ENCODE measurements at places on chromosomes 12 and 14.

DNA sequence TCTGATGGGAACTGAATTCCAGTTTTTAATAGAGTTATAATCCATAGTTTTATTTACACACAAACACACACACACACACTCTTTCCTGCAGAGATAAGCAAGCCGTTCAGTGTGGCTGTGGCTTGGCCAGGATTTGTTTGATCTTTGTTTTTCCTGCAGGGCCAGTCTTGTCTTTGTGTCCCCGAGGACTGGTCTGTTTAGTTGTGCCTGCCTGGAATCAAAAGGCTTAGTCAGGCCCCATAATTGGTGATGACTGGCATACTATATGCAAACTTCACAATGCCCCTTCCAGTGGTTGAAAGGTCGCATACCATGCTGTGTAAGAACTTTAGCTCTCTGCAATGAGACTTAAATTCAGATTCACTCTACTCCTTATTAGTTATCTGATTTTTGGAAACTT lies 26.0 kb downstream of the WBP11 start:
- no peak for DNase-seq

DNA sequence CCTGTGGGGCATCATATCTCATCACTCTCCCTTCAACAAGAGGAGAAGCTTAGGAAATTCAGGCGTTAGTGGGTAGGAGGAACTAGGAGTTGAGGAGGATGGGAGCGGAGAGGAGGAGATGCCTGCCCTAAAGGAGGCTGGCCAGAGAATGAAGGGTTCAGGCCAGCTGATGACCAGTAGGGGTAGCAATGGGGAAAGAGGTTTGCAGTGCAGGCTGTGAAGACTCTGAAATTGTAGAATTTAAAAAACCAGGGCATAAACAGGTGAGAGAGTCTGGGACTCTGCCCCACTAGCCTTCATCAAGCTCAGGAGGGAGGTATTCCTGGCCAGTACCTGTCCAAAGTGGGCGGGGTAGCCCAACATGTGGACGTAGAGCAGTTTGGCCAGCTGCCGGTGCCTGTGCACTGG lies 809 bp downstream of the AP1G2 start:
- DNase-seq, result no peak

DNA sequence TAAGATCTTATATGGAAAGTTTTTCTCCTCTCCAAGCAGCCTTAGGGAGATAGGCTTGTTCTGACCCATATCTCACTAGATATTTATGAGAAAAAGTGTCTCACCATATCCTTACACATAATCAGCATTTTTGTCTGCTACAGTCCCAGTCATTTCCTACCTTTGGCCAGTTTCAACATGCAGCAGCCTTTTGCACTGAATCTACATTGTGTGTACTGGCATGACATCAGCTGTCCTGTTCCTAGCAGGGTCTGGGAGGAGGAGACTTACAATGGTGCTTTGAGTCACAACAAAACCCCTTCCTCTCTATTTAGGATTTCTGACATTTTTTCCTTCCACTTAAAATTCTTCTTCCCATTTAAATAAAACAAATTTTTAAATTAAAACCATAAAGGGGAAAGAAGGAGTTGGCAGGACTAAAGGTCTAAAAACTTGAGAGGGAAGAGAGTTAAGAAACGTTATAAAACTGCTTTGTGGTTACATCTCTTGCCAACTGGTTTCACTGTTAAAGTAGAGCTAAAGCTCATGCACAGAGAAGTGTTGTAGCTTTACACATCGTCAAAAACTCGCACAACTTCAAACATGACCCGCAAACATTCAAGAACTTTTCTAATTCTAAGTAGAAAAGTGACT lies 53.3 kb upstream of the CERS5 start:
- DNase-seq, result peak; percentile 93

- no peak for DNase-seq
Observed at GRCh38 chr12:43482311-43483085, 69.5 kb downstream of the ADAMTS20 start.

DNA sequence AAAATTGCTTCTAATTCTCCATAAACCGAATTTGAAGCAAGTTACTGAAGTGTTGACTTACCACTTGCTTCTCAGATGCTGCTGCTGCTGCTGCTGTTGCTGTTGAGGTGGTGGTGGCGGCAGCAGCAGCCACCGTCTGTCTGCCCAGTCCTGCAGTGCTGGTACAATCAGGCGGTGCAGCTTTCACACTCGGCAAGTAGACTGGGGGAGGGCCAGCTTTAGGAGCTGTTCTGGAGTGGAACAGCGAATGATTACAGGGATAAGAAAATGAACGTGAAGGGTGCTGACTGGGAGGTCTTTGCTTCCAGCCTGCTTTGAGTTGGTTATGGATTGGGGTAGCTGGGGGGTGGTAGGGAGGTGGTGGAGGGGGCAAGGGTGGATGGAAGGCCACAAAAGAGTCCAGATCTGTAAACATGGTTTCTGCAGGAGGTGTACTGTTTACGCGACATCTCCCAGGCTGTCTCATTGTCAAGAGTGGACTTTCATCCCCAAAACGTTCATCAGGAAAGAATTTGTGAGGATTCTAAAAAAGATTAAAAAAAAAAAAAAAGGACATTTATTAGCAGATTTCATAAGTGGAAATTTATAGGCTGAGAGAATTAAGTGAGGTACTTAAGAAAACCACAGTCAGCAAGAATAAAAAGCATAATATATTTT lies 38.8 kb downstream of the UBR7 start:
- no peak for DNase-seq

DNA sequence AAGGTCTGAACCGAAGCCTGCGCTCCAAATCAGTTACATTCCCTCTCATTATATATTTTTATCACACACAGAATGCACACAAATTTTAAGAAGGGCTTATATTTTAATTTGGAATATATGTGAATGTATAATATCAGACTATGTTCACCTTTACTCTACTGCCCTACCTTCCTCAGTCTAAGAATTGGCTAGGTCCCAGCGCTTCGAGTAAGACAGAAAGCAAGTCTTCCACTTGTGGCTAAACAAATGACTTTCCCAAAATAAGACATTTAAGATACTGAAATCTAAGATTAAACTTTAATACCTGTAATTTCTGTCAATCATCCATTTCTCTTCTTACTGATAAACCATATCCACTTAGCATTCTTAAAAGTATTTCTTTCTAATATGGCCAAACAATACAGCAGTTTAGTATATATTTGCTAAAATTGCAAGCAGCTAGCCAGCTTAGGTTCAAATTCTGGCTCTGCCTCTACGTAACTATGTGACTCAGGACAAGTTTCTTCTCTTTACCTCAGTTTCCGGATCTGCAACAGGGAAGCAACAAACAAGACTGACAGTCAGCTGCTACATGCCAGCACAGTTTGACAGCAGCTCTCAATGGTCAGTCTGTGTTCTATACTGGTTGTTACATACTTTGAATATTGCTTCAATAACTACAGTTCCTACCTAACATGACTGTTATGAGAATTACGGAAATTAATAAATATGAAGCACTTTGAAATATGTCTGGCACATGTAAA lies 2.0 kb downstream of the INTS13 start:
- peak; percentile 71 for DNase-seq

DNA sequence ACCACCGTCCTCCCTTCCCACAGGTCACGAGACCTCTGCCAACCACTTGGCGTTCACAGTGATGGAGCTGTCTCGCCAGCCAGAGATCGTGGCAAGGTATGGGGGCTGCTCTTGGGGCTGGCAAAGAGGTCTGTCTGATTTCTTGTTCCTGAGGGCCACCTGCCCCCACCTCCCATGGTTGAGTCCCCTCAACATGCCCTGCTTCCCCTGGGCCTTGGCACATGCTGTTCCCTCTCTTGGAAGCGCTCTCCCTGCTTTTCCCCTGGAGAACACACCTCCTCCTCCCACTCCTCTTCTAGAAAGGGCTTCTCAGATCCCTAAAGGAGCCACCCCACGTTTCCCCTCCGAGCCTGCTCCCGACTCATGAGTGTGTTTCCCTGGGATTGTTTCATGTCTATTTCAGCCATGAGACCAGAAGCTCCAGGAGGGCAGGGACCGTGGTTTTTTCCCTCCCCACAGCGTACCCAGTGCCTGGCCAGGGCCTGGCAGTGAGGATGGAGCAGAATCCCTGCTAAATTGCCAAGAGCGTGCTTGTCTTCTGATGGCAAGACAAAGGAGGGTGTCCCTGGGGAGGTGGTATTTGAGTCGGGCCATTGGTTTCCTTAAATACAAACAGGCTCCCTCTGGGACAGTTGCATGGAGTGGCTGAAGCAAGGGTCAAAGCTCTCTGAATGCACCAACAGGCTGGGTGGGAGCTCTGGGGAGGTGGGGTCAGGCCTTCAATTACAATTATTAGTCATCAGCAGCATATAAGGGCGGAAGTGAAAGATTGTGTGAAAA lies 34.1 kb downstream of the CYP46A1 start:
- no peak for DNase-seq

DNA sequence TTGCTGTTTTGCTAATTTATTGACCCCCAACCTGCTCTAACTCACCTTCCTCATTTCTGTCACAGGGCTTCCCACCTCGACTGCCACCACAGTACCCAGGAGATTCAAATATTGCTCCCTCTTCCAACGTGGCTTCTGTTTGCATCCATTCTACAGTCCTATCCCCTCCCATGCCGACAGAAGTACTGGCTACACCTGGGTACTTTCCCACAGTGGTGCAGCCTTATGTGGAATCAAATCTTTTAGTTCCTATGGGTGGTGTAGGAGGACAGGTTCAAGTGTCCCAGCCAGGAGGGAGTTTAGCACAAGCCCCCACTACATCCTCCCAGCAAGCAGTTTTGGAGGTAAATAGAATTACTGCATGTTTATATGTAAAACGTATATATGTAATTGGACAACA lies 68.8 kb downstream of the RAD52 start:
- no peak for DNase-seq

GRCh38 chr12:30515351-30515750 lies 180.3 kb downstream of the IPO8 start:
- no peak for DNase-seq

DNA sequence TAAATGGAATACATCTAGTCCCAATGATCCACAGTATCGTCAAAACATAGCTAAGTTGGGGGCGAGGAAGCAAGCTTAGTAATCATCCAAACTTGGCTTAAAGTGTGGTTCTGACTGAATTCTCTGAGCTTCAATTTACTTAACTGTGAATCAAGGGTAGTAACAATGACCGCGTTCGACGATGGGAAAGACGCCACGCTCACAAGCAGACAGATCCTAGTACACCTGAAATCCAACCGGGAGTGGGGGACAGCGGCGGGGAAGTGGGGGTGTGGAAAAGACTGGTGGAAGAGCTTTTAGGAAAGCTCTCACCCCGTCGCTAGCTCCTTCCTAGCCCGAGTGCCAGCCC lies 433 bp downstream of the COX16 start:
- DNase-seq, result no peak

DNA sequence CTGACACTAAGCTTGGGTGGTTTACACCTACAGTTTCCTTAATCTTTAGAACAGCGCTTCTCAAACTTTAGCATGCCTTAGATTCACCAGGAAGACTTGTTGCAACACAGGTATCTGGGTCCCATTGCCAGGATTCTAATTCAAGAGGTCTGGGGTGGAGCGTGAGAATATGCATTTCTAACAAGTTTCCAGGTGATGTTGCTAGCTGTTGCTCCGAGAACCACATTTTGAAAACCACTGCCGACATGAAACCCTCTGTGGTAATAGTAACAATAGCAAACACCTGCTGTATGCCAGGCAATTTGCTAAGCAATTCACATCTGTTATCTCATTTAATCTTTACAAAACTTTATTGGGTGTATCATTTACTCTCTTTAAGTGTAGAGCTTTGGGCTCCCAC lies 58.6 kb downstream of the TRHDE start:
- no peak for DNase-seq

DNA sequence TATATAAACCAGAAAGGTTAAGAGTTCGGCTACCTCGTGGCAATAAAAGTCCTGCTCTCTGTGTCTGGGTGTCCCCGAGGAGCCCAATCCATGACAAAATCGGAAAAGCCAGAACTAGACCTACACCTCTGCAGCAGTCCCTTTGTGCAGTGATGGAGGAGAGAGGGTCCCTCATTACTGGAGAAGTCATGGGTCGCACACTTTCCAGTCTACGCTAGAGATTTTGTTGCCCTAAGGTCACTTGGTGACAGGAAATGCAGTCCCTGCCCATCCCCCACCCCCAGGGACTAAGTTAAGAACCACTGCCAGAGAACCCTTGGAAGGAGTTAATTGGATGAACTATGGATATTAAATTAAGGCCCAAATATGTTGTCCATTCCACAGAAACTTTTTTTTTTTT lies 104.4 kb upstream of the ATF7IP start:
- no peak for DNase-seq

- no peak for DNase-seq
Observed at GRCh38 chr12:25692115-25693035, 139.3 kb upstream of the LMNTD1 start.

GRCh38 chr12:104790296-104791125 lies 167.6 kb downstream of the SLC41A2 start:
- DNase-seq, result peak; percentile 32

DNA sequence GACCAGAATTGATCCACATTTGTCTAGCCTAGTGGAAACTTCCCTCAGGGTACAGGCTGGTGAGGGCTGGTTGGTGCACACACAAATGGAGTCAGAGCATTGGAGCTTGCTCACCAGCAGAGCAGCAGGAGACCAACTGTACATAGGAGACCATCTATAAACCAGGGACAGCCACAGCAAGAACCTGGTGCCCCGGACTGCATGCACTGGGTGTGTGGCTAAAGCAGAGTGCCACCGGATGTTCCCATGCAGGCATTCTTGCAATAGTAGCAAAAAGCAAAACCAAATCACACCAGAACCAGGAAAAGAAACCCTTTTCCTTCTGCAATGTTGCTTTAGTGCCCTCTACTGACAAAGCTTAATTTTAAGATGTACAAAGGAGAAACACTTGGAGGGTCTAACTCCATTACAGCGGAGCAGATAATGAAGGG lies 136.4 kb downstream of the MDGA2 start:
- DNase-seq, result no peak

GRCh38 chr14:20381341-20381740 lies 32.0 kb downstream of the TEP1 start:
- no peak for DNase-seq

DNA sequence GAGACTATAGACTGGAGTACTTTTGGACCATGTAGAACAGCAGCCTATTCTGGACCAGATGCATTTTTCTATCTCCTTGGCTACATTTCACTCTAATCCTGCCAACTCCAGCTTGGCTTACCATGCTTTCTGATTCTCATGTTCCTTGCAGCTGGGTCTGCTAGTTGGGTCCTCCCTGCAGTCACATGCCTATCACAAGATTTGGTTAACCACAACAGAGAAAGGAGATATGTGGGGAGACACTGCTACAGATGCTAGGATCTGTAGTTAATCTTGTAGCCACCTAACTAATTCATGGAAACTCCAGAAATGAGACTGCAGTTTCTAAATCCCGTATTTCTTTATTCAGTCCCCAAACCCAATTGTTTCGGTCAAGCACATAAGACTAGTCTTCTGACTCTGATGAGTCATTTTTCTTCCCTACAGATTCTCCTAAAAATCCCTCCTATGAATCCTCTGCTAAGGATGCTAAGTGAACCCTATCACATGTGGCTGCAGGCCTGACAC lies 410.6 kb downstream of the DAD1 start:
- peak; percentile 42 for DNase-seq

DNA sequence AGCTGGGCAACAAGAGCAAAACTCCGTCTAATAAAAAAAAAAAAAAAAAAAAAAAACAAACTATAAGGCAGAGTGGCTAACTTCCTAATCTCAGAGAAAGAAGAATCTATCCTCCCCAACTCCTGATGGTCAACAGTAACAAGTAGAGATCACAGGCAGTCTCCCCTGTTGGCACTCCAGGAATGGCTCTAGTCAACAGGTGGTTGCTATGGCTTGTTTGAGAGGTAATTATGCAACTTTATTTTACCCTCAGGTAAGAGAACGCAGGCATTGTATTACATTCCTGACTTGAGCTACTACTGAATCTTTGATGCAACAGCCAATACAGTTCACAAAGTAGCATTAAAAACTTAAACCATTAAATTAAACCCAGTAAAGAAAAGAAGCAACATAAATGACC lies 180.3 kb downstream of the DICER1 start:
- DNase-seq, result no peak

Data from activated CD4-positive, alpha-beta T cell treated with anti-CD3 and anti-CD28 coated beads, Interleukin-2, amount 50 U/mL, for 16 hours (primary cell).